A673 (cell line): ENCODE measurements at places on chromosomes 2 and 18. TPM values are rescaled to one million over a fixed set of nuclear protein-coding genes. Genes with fewer than 3 reads are reported as not detected.

TMEM37 gene
- 13.8 and 15.4 TPM in 2 replicates for total RNA-seq

DNA sequence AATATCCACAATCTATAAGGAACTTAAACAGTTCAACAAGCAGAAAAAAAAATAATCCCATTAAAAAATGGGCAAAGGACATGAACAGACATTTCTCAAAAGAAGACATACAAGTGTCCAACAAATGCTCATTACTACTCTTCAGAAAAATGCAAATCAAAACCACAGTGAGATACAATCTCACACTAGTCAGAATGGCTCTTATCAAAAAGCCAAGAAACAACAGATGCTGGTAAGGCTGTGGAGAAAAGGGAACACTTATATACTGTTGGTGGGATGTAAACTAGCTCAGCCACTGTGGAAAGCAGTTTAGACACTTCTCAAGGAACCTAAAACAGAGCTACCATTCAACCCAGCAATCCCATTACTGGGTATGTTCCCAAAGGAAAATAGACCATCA, 7.2 kb upstream of the CRYGB start:
- no peaks in the 10 kb centered on the region for H3K36me3 ChIP-seq
- no peaks in the 10 kb centered on the region for H3K4me1 ChIP-seq
- H3K27ac ChIP-seq: no peak overlapping the region
- H3K27me3 ChIP-seq: no peaks in the 10 kb centered on the region
- DNase-seq: no peak

SERPINB13 gene
- total RNA-seq: 0.49 and 0.50 TPM in 2 replicates

- H3K4me1 ChIP-seq: peaks cover 6% of the 10 kb centered on the region
- no peak overlapping the region for H3K27ac ChIP-seq
- peaks cover 12% of the 10 kb centered on the region for H3K27me3 ChIP-seq
- no peaks in the 10 kb centered on the region for H3K36me3 ChIP-seq
- no peak for DNase-seq
These were observed 131.3 kb upstream of the MGAT5 start for GRCh38 chr2:134122610-134123009.

GRCh38 chr2:36432479-36432878, 76.9 kb downstream of the CRIM1 start:
- no peak overlapping the region for H3K27ac ChIP-seq
- H3K27me3 ChIP-seq: no peaks in the 10 kb centered on the region
- H3K4me3 ChIP-seq: no peak overlapping the region
- no peaks in the 10 kb centered on the region for H3K36me3 ChIP-seq
- no peak for DNase-seq

THSD7B gene
- not detected in 2 replicates for total RNA-seq

CFAP65 gene
- 0.13 and 0.83 TPM in 2 replicates for total RNA-seq

CUL3 gene
- 137 and 140 TPM in 2 replicates for total RNA-seq

- no peaks in the 10 kb centered on the region for H3K4me1 ChIP-seq
- H3K36me3 ChIP-seq: no peaks in the 10 kb centered on the region
- DNase-seq: peak; percentile 58
- no peak overlapping the region for H3K27ac ChIP-seq
These were observed 182.7 kb upstream of the GLI2 start for GRCh38 chr2:120552800-120553481.

GALNT5 gene
- not detected in 2 replicates for total RNA-seq

- no peak for DNase-seq
- H3K4me3 ChIP-seq: no peak overlapping the region
- no peak overlapping the region for H3K27ac ChIP-seq
These were observed 117.1 kb downstream of the RNF144A start for GRCh38 chr2:7034303-7034702.

REG1A gene
- total RNA-seq: not detected in 2 replicates

GRCh38 chr18:34978533-34978893, 62.7 kb upstream of the MAPRE2 start:
- no peak overlapping the region for H3K27ac ChIP-seq
- H3K4me3 ChIP-seq: peak overlapping the region; percentile 61
- H3K4me1 ChIP-seq: peaks cover 15% of the 10 kb centered on the region
- DNase-seq: no peak
- peaks cover 16% of the 10 kb centered on the region for H3K27me3 ChIP-seq
- no peaks in the 10 kb centered on the region for H3K36me3 ChIP-seq

CD207 gene
- 1.1 and 2.4 TPM in 2 replicates for total RNA-seq

- H3K27ac ChIP-seq: no peak overlapping the region
- H3K27me3 ChIP-seq: peaks cover 55% of the 10 kb centered on the region
- DNase-seq: no peak
- H3K4me1 ChIP-seq: no peaks in the 10 kb centered on the region
- H3K4me3 ChIP-seq: no peak overlapping the region
These were observed 142.9 kb downstream of the RPIA start for GRCh38 chr2:88834376-88834775.

- peak; percentile 71 for DNase-seq
- no peaks in the 10 kb centered on the region for H3K36me3 ChIP-seq
- no peak overlapping the region for H3K27ac ChIP-seq
- H3K4me1 ChIP-seq: peaks cover 5% of the 10 kb centered on the region
- no peak overlapping the region for H3K4me3 ChIP-seq
These were observed 208.0 kb downstream of the TFCP2L1 start for GRCh38 chr2:121076885-121077549.

EFEMP1 gene
- 0.15 TPM in 1 of 2 replicates, not detected in the other for total RNA-seq

DNA sequence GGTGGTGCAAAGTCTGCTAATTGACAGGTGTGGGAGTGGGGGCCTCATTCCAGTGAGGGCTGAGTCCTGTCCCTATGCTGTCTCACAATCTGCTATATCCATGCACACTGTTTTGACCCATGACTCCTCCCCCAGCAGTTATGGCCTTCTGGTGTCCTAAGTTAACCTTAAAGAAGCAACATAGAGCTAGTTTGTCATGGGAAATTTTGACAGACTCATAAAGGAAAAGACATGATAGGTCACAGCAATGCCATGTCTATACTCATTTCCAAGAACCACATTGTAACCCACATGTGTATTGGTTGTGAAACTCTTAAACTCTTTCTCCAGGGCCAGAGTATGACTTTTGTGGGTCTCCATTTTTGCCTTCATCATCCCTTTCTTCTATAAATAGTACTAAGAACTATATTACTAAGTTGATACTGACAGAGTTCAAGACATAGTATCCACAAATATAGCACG, 78.2 kb upstream of the SLC1A4 start:
- H3K36me3 ChIP-seq: no peaks in the 10 kb centered on the region
- no peak overlapping the region for H3K4me3 ChIP-seq
- DNase-seq: no peak
- H3K27ac ChIP-seq: no peak overlapping the region

- no peak overlapping the region for H3K27ac ChIP-seq
- no peaks in the 10 kb centered on the region for H3K27me3 ChIP-seq
- no peak for DNase-seq
These were observed 62.6 kb downstream of the SMAD7 start for GRCh38 chr18:48887905-48888772.

DNA sequence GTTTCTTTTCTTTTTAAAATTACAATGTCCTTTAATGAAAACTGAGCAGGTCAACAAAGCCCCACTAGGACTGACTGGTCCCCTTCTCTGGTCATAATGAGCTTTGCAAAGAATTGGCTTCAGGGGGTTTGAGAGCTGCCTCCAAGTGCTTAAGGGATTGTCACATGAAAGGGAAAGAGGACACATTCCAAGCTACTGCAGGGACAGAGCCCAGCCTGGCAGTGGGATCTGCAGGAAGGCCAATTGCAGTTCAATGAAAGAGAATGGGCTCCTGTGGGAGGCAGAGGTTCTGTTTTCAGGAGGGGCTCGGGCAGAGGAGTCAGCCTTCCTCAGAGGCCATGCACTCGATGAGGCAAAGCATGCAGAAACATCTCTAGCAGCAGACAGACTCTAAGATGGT, 84.1 kb upstream of the ACKR3 start:
- H3K4me1 ChIP-seq: no peaks in the 10 kb centered on the region
- H3K27ac ChIP-seq: no peak overlapping the region
- DNase-seq: no peak

GRCh38 chr2:207765547-207765946, 4.2 kb downstream of the FZD5 start:
- no peaks in the 10 kb centered on the region for H3K27me3 ChIP-seq
- H3K36me3 ChIP-seq: no peaks in the 10 kb centered on the region
- no peak for DNase-seq

FASTKD2 gene
- total RNA-seq: 27.3 and 35.4 TPM in 2 replicates

GRCh38 chr18:34001376-34001775, 223.3 kb downstream of the NOL4 start:
- H3K36me3 ChIP-seq: no peaks in the 10 kb centered on the region
- no peak overlapping the region for H3K27ac ChIP-seq
- no peaks in the 10 kb centered on the region for H3K27me3 ChIP-seq
- H3K4me1 ChIP-seq: no peaks in the 10 kb centered on the region
- H3K4me3 ChIP-seq: no peak overlapping the region
- no peak for DNase-seq

- DNase-seq: no peak
- peaks cover 18% of the 10 kb centered on the region for H3K4me1 ChIP-seq
- no peaks in the 10 kb centered on the region for H3K36me3 ChIP-seq
- H3K27me3 ChIP-seq: no peaks in the 10 kb centered on the region
- no peak overlapping the region for H3K4me3 ChIP-seq
These were observed 600.3 kb upstream of the GCFC2 start for GRCh38 chr2:76310894-76311633.

GRCh38 chr18:37398248-37398920, 167.2 kb downstream of the CELF4 start:
- peaks cover 20% of the 10 kb centered on the region for H3K27me3 ChIP-seq
- no peak overlapping the region for H3K4me3 ChIP-seq
- no peak for DNase-seq
- no peaks in the 10 kb centered on the region for H3K36me3 ChIP-seq
- H3K27ac ChIP-seq: no peak overlapping the region
- peaks cover 5% of the 10 kb centered on the region for H3K4me1 ChIP-seq

DNA sequence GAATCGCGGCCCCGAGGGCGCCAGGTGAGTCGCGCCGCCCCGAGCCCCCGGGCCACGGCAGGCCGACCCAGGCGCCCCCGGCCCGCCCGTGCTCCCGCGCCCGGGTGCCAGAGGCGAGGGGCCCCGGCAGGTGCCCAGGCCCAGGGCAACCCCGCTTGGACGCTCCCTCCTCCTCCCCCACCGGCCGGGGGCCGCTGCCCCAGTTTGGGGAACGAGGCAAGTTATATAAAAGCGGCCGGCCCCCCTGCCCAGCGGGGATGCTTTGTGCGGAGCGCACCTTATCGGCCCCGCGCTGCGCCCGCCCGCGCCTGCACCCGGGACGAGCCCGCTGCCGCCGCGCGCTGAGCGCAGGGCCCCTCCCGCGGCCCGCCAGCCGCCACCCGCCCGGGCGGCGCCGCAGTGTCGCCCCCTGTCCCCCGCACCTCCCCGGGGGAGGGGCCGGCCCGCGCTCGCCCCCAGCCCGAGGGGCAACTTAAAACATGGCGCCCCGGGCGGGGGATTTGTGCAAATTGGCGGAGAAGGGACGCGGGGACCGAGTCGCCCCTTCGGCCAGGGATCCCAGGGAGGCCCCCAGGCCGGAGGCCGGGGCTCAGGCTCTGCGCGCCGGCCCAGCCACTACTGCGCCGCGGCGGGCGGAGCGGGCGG, 639 bp downstream of the EPB41L3 start:
- DNase-seq: no peak
- no peak overlapping the region for H3K27ac ChIP-seq
- H3K27me3 ChIP-seq: peaks cover 85% of the 10 kb centered on the region
- H3K4me3 ChIP-seq: no peak overlapping the region

MC4R gene
- not detected in 2 replicates for total RNA-seq

GRCh38 chr2:197838036-197838435, 33.6 kb downstream of the PLCL1 start:
- no peak overlapping the region for H3K4me3 ChIP-seq
- no peaks in the 10 kb centered on the region for H3K4me1 ChIP-seq
- H3K27ac ChIP-seq: no peak overlapping the region
- no peaks in the 10 kb centered on the region for H3K27me3 ChIP-seq

DNA sequence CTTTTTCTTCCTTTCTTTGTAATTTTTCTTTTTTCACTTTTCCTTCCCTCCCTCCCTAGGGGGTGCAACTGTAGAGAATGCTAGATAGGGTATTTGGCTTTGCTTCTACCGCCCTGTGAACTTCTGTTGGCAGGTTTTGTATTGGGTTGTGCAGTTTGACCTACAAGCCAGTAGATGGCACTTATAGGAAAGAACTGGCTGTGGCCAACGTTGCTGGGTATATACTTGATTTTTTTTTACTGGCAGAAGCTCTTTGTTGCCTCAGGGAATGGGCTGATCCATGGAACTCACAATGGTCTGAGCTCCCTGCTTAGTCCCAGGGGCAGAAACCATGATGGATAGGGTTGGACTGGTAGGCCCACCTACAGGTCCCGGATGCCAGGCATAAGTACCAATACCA, 1019.5 kb upstream of the LRRTM1 start:
- no peaks in the 10 kb centered on the region for H3K4me1 ChIP-seq
- H3K36me3 ChIP-seq: no peaks in the 10 kb centered on the region
- no peak overlapping the region for H3K27ac ChIP-seq
- no peaks in the 10 kb centered on the region for H3K27me3 ChIP-seq

DNA sequence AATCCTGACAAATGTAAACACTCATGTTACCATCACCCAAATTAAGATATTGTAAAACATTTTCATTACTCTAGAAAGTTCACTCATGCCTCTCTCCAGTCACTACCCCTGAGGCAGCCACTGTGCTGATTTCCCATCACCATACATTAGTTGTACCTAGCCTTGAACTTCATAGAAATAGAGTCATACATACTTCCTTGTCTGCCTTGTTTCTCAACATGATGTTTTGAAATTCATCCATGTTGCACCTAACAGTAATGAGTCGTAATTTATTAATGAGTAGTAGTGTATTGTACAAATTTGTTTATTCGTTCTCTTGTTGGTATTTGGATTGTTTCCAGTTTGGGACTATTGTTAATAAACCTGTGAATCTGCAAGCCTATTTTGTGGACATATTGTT, 49.0 kb upstream of the TWSG1 start:
- H3K4me3 ChIP-seq: no peak overlapping the region
- DNase-seq: no peak

DSC2 gene
- 0.04 TPM in 1 of 2 replicates, not detected in the other for total RNA-seq

SLC9A4 gene
- total RNA-seq: 0.11 and 0.17 TPM in 2 replicates

DNA sequence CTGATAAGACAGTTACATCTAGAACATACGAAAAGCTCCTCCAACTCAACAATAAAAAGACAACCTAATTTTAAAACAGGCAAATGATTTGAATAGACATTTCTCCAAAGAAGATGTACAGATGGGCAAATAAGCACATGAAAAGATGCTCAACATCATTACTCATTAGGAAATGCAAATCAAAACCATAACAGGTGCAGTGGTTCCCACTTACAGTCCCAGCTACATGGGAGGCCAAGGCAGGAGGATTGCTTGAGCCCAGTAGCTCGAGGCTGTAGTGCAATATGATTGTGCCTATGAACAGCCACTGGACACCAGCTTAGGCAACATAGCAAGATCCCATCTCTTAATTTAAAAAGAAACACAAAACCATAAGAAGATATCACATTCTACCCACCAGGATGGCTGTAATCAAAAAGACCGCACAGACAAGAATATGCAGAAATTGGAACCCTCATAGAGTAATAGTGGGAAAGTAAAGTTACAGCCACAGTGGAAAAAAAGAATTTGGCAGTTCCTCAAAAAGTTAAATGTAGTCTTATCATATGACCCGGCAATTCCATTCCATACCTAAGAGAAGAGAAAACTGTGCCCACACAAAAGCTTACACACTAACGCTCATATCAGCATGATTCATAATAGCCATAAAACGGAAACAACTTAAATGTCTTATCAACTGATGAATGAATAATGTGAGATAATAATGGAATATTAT, 30.5 kb upstream of the ARMC9 start:
- no peak overlapping the region for H3K4me3 ChIP-seq
- H3K27ac ChIP-seq: peak overlapping the region; percentile 55
- peaks cover 14% of the 10 kb centered on the region for H3K4me1 ChIP-seq
- H3K27me3 ChIP-seq: no peaks in the 10 kb centered on the region
- H3K36me3 ChIP-seq: peaks cover 70% of the 10 kb centered on the region

FAM110C gene
- 1.2 and 2.6 TPM in 2 replicates for total RNA-seq
